ENCODE measurements at places on chromosomes 4 and X. TPM values are rescaled to one million over a fixed set of nuclear protein-coding genes. Genes with fewer than 3 reads are reported as not detected.
A peak's percentile ranks its signal among the peaks of the same experiment; 100 is the strongest.

GRCh38 chr4:46505131-46505530 lies 115.2 kb upstream of the GABRA2 start:
- no peaks in the 10 kb centered on the region for H3K36me3 ChIP-seq
- H3K27me3 ChIP-seq = no peaks in the 10 kb centered on the region
- H3K27ac ChIP-seq = no peak overlapping the region
- DNase-seq = no peak
- H3K4me3 ChIP-seq = no peak overlapping the region
- H3K4me1 ChIP-seq = no peaks in the 10 kb centered on the region

DNA sequence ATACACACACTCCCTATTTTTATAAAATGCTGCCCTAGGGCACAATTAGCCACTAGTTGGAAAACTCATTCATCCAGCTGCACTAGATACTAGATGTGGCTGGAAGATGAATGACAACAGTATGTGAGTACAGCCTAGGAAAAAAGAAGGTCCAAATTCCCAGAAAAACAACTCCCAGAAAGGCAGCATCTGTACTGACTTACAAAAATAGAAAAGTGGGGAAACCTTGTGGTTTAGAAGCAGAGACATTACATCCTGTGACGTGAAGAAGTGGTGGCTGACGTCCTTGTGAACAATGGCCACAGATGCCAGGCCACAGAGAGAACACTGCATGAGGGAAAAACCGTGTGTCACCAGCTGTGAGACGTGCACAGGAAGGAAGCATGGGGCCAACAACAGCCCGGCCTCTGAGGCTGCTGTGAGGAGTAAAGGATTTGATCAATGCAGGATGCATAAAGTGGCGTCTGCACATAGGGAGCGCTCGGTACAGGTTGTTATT lies 81.2 kb downstream of the SPRY1 start:
- H3K27ac ChIP-seq = no peak overlapping the region
- H3K36me3 ChIP-seq = no peaks in the 10 kb centered on the region
- no peak for DNase-seq

- peaks cover 4% of the 10 kb centered on the region for H3K4me1 ChIP-seq
- DNase-seq = peak; percentile 22
- H3K4me3 ChIP-seq = peak overlapping the region; percentile 92
- no peaks in the 10 kb centered on the region for H3K27me3 ChIP-seq
- peak overlapping the region; percentile 97 for H3K27ac ChIP-seq
Observed at GRCh38 chr4:176319151-176319703, 539 bp upstream of the SPCS3 start.

DNA sequence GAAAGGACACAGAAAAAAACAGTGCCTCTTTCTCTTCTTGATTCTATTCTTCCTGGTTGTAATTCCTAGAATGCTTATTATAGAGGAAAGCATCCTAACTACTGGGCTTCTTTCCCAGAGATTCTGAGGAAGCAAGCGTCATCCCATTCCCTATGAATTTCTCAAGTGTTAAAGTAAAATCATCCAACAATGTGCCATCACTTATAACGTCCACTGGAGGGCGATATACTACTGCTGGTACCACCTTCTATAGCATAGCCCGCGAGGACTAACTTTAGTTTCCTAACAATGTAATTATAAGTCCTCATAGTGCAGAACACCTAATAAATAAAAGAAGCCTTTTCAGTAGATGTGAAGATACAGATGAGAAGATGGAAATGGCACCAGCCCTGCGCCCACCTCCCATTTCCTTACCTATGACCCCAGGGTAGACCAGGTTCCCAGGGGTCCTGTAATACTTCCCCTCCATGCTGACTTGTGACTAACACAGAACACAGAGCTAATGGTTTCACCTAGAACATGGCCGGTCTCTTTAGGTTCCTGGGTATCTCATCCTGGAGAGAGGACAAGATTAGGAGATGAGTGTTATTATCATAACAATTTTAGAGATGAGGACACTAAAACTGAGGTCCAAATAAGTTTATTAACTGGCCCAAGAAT lies 4.2 kb downstream of the CENPVL3 start:
- H3K27me3 ChIP-seq = no peaks in the 10 kb centered on the region
- no peak overlapping the region for H3K27ac ChIP-seq
- no peak overlapping the region for H3K4me3 ChIP-seq
- no peaks in the 10 kb centered on the region for H3K4me1 ChIP-seq
- no peaks in the 10 kb centered on the region for H3K36me3 ChIP-seq
- DNase-seq = peak; percentile 17

DNA sequence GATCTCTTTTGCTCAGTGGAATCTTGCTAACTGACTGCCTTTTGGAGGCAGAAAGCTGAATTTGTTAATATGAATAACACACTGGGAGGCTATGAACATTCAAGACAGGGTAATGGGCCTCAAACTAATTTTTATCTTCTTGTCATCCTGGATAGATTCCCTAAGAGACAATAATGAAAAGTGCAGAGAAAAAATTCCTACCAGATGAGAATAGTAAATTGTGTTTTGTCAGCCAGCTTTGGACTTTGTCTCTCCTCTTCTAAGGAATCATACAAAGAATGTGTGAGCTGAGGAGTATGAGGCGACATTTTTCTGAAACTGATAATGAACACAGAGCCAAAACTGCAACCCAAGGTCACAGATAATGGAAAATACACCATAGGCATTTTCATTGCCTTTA lies 649.3 kb downstream of the IQCM start:
- H3K4me3 ChIP-seq = no peak overlapping the region
- H3K27me3 ChIP-seq = no peaks in the 10 kb centered on the region
- DNase-seq = no peak
- no peaks in the 10 kb centered on the region for H3K36me3 ChIP-seq

DNA sequence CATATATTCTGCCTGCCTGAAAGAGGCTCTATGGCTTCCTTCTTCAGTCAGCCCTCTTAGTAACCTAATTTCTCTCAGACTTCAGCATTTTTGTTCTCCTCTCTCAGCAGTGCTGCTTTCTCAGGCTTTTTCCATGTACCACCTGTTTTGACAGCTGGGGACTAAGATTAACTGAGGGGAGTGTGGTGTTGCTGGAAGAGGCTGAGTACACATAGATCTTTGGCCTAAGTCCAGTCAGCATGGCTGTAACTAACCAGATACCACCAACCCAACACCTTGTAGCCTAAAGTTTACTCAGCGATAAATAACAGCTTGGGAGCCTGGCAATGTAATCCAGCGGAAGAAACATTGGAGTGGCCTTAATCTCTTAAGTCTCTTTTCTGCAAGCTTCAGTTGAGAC lies 85.5 kb downstream of the RTL3 start:
- DNase-seq = no peak
- no peak overlapping the region for H3K27ac ChIP-seq
- no peak overlapping the region for H3K4me3 ChIP-seq
- no peaks in the 10 kb centered on the region for H3K4me1 ChIP-seq
- H3K27me3 ChIP-seq = no peaks in the 10 kb centered on the region

- H3K36me3 ChIP-seq = no peaks in the 10 kb centered on the region
- no peak for DNase-seq
- H3K4me3 ChIP-seq = no peak overlapping the region
- H3K4me1 ChIP-seq = no peaks in the 10 kb centered on the region
- no peak overlapping the region for H3K27ac ChIP-seq
- H3K27me3 ChIP-seq = no peaks in the 10 kb centered on the region
Observed at GRCh38 chrX:19225909-19226308, 103.6 kb upstream of the ADGRG2 start.

DNA sequence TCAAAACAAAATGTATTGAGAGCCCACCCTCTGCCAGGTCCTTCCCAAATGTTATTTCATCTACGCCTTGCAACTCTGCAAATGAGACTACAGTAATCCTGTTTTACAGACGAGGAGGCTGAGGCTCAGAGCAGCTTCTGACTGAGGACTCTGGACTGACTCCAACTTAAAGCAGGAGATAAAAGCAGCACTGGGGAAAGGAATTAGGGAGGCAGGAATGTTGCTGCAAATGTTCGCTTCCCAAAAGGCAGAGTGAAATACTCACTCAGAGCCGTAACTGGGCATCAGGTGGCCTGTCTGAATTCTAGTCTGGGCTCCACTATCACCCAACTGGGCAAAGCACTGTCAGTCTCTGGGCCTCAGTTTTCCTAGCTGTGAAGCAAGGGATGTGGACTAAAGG lies 94.7 kb upstream of the SRD5A3 start:
- H3K27me3 ChIP-seq = peaks cover 13% of the 10 kb centered on the region
- H3K27ac ChIP-seq = no peak overlapping the region
- H3K36me3 ChIP-seq = no peaks in the 10 kb centered on the region
- H3K4me1 ChIP-seq = no peaks in the 10 kb centered on the region

DNA sequence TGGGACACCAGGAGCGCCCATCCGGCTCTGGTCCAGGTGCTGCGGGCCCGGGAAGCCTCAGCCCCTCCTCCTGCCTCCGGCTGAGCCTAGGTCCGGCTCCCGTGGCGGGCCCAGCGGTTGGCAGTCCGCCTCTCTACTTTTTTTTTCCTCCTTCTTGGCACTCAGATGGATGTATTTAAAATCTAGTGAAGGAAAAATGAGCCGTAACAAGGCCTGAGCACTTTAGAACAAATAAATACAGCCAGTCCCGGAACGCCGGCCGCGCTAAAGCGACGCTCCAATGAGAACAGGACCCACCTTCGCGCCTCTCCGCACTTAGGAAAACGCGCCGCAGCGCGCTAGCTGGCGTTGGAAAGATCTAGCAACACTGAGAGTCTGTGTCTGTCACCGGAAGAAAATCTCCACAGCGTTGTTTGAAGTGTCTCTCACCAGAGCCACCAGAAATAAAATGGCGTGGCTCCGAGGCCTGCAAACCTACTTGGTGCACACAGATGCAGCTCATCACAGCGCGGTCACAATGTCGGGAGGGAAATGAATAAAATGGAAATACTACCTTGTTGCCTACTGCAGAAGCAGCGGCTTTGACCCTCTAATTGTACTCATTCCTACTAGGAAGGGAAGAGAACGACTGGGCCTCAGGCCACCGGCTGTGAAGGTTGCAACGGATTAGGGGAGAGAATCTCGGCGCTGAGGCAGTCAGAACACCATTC lies 4.7 kb downstream of the NEUROG2 start:
- H3K4me3 ChIP-seq = no peak overlapping the region
- H3K27ac ChIP-seq = no peak overlapping the region
- H3K4me1 ChIP-seq = no peaks in the 10 kb centered on the region
- no peaks in the 10 kb centered on the region for H3K36me3 ChIP-seq

DNA sequence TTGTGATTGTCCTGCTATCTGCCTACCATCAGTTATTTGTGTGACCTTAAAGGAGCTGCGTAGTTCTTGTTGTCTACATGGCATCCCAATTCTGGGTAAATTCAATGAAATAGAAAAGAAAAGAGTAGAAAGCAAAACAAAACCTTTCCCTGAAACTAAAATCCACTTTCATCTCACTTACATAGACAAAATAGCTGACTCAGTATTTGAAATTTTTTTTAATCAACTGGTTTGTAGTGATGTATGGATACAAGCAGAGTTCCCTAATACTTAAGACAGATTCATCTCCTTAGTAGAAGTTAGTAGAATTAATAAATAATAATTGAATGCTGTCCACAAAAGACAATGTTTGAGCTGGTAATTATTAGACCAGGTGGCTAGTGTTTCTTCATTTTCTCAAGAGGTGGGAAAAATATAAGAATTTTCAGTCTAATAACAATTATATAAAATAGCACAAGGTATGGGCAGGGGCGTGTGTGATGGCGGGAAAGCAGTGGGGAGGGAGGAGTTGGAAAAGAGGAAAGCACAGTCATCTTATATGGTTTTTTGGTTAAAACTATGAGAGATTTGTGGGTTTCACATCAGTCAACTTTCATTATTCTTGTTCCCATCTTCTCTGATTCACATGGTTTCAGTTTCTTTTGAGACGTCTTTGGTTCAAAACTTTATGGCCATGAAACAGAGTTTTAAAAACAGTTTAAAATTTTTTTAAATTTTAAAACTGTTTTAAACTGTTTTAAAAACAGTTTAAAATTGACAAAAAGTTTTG lies 275.2 kb downstream of the SPRY1 start:
- no peak overlapping the region for H3K4me3 ChIP-seq
- H3K27me3 ChIP-seq = no peaks in the 10 kb centered on the region
- no peaks in the 10 kb centered on the region for H3K36me3 ChIP-seq
- no peak overlapping the region for H3K27ac ChIP-seq

GRCh38 chrX:12919051-12919450 lies 12.6 kb downstream of the TLR8 start:
- no peaks in the 10 kb centered on the region for H3K36me3 ChIP-seq
- H3K27me3 ChIP-seq = no peaks in the 10 kb centered on the region
- no peak for DNase-seq
- no peak overlapping the region for H3K4me3 ChIP-seq

DNA sequence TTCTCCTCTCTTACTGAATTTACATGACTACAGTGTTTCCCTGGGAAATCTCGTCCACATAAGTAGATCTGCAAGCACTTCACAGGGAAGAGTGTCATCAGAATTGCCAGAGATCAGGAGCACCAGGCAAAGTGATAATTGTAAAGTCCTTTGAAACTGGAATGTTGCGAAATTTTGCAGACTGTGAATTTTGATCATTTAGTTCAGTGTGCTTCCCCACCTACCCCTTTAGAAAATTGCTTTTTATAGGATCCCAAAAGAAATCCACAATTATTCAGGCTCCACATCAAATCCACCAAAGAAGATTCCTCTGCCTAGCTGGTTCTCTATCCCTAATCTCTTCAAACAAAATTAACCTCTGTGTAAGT lies 10.2 kb downstream of the PTCHD1 start:
- no peaks in the 10 kb centered on the region for H3K36me3 ChIP-seq
- no peaks in the 10 kb centered on the region for H3K27me3 ChIP-seq
- no peak overlapping the region for H3K27ac ChIP-seq
- H3K4me3 ChIP-seq = no peak overlapping the region
- H3K4me1 ChIP-seq = no peaks in the 10 kb centered on the region

GRCh38 chr4:173488656-173489055 lies 41.4 kb downstream of the HAND2 start:
- no peak overlapping the region for H3K4me3 ChIP-seq
- no peaks in the 10 kb centered on the region for H3K27me3 ChIP-seq
- H3K27ac ChIP-seq = no peak overlapping the region
- H3K4me1 ChIP-seq = no peaks in the 10 kb centered on the region

- H3K27me3 ChIP-seq = no peaks in the 10 kb centered on the region
- H3K4me3 ChIP-seq = no peak overlapping the region
- DNase-seq = no peak
- peaks cover 3% of the 10 kb centered on the region for H3K36me3 ChIP-seq
- no peak overlapping the region for H3K27ac ChIP-seq
Observed at GRCh38 chrX:18894156-18894555, 89.8 kb downstream of the PHKA2 start.

GRCh38 chr4:124902001-124902515 lies 189.5 kb upstream of the ANKRD50 start:
- H3K36me3 ChIP-seq = no peaks in the 10 kb centered on the region
- H3K27me3 ChIP-seq = no peaks in the 10 kb centered on the region
- no peak for DNase-seq
- no peaks in the 10 kb centered on the region for H3K4me1 ChIP-seq
- H3K27ac ChIP-seq = no peak overlapping the region
- no peak overlapping the region for H3K4me3 ChIP-seq

CCDC160 gene
- total RNA-seq = not detected

ZNF630 gene
- 0.29 TPM for total RNA-seq

AMBN gene
- not detected for total RNA-seq

TEX13D gene
- not detected for total RNA-seq

SPARCL1 gene
- 0.71 TPM for total RNA-seq

PRSS12 gene
- total RNA-seq = not detected

All from K562 (cell line).